ENCODE measurements at places on chromosomes 6 and 20. TPM values are rescaled to one million over a fixed set of nuclear protein-coding genes. Genes with fewer than 3 reads are reported as not detected.

GRCh38 chr20:31484001-31484400 is 8.9 kb downstream of the REM1 start:
- DNase-seq: no peak

- DNase-seq: no peak
Observed at GRCh38 chr6:157152556-157152955, 170.8 kb downstream of the TMEM242 start.

- peak; percentile 92 for DNase-seq
Observed at GRCh38 chr6:106510090-106510970, 119.0 kb downstream of the RTN4IP1 start.

DNA sequence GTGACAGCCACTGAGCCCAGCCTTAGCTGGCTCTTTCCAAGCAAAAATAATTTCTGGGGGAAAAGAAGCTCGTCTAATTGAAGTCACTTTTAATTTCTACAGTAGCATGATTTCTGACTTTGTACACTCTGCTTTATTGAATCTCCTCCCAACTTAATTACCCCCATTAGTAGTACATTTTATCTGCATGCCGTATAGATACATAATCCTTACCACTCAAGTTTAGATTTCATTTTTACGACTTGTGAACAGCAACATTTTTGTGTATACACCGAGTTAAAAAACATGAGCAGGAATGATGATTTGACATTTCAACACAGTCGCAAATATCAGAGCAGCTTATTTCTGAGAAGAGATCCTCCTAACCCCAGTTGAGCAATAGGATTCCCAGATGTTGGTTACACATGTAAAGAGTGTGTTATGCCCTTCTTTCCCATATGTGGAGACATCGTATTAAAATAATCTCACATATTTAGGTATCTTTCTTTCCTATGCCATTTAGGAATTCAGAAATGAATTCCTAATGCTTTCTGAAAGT is 127.3 kb upstream of the MTHFD1L start:
- DNase-seq: no peak

GRCh38 chr20:62777528-62777830 is 18.8 kb upstream of the MRGBP start:
- no peak for DNase-seq

- DNase-seq: no peak
Observed at GRCh38 chr6:112307707-112308106, 39.4 kb upstream of the RFPL4B start.

GRCh38 chr6:27136077-27136644 is 111.3 kb upstream of the PRSS16 start:
- DNase-seq: no peak

GRCh38 chr6:146990284-146990683 is 213.9 kb upstream of the STXBP5 start:
- no peak for DNase-seq

DNA sequence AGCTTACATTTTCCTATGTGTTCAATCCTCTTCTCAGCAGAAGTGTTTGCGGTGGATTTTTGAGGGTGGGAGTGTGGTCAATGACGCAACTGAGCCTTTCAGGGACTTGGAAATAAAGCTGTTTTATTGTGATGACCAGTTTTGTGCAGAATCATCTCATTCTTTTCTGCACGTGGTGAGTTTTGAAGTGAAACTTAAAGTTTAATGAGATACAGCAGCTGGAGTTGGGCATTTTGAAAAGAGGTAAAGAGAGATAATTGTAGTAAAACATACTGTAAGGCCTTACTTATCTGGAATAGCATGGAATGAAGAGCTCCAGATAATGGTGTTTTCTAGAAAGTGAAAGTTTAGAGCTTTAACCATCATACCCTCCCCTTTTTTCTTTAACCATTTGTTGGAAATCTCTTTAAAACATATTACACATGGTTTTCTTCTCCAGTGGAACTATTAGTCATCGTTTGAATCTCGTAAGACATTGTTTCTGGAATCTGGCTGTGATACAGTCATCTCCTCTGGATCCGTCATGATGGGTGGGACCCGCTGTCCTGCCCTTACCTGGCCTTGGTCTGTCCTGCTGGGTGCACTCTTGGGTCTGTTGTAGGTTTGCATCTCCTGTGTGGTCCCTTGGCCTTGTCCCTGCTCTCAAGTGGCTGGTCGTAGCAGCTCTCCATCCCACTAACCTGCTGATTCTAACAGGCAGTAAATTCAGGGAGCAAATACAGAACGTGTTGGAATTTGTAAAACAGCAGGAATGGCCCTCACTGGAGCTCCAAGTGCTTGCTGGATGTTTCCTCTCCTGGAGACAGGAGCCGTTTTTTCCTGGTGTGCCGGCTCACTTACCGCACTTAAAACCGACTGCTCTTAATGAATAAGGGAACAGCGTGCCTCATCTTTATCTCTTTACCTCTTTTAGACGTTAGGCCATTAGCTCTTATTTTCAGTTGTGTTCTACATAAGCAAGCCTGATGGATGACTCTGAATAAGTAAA is 29.8 kb downstream of the UST start:
- DNase-seq: no peak

- peak; percentile 90 for DNase-seq
Observed at GRCh38 chr6:156564127-156564806, 212.9 kb upstream of the ARID1B start.

DNA sequence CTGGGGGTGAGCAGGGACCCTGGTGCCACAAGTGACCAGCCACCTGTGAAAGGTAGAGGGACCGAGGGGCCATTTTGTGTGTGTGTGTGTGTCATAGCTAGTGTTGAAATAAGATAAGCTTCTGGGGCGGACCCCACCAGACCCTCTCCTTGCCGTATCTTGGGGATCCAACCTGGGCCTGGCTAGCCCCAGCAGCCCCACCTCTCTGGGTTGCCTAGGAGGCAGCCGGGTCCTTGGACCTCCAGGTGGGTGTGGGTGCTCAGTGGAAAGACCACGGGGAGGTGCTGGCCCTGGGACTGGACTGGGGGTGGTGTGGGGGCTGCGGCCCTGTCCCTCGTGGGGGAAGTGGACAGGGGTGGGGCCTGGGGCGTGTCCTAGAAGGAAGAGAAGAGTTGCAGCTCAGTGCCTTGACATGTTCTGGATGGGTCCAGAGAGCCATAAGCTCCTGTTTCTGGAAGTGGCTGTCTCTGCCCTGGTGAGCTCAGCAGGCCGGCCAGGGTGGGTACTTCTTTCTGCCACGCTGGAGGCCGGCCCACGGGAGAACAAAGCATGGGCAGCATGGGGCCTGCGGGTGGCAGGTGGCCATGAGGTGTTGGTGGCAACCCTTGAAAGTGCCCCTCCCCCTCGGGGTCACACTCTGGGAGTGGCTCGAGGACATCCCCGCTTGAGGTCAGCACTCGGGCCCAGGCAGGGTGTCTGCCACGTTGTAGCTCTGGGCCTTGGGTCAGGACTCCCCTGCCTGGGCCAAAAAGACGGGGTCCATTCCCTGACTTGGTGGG is 8.4 kb downstream of the RBBP8NL start:
- no peak for DNase-seq

DNA sequence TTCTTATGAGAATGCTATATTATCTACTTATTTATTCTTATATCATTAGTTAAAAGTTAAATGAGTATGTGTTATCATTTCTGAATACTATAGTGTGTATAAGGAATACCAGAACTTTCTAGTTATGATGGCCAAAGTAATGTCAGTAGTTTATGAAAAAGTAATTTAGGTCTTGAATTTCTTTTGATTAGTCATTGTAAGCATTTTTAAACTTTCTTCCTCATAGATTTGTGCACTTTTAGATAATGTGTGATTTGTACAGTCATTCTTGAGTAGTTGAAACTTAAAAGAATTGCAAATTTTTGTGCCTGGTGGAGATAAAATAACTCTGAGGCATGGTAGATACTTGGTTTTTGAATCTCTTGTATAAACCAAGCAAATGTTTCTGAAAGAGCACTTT is 311.3 kb downstream of the CDKAL1 start:
- no peak for DNase-seq

DNA sequence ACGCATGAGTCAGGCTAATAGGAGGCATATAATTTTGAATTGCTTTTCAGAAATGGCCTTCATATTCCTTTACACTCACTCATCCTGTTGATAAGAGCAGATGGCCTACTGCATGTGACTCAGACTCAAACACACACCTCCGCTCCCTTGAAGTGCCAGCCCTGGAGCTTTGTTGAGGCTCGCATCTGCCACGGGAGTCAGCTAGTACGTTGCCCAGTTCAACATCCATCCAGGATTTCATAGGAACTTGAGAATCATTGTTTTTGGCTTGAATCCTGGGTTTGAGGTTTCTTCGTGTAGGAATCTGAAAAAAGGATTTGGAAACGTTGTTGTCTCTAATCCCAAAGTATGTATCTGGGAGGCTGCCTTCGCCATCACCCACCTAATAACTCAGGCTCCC is 87.4 kb upstream of the JAG1 start:
- no peak for DNase-seq

DNA sequence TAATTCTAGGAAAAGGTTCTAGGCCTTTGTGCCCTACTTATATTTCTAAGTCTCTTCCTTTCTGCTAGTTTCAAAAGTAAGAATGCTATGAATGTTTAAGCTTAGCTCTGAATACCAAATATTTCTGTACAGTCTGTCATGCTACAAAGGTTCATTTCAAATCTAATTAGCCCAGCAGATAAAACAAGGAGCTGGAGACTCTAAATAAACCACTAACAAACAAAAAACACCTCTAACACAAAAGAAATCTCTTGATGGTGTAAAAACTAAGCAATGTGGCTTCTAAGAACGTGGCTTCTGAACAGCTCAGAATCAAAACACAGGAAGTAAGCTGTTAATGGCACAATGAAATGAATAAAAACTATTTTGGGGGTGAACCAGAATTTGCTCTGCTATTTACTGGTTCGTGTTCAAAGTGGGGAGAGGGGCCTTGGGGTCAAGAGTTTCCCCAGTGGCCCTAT is 198.3 kb downstream of the BCAS1 start:
- DNase-seq: no peak

GRCh38 chr20:24449026-24449720 is 20.3 kb upstream of the SYNDIG1 start:
- DNase-seq: no peak

DNA sequence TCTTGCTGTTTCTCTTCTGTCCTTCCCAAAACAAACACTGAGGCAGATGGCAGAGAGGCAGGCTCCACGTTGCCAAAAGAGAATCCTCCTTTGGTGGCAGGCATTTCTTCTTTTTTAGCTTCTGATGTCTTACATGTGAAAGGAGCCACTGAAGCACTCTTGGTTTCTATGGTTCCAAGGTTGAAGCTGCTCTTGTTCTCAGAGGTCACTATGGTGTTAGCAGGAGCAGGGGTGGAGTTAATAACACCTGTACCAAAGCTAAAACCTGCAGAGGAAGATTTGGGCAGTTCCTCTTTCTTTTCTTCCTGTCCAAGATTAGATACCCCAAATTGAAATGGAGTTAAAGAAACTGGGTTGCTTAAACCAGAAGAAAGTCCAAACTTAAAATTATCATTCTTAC is 28.8 kb downstream of the FAM8A1 start:
- DNase-seq: no peak

GRCh38 chr20:51700809-51701285 is 67.3 kb downstream of the ATP9A start:
- no peak for DNase-seq

- DNase-seq: no peak
Observed at GRCh38 chr6:164014346-164015087, 600.0 kb downstream of the QKI start.

GRCh38 chr6:137734875-137735182 is 132.2 kb upstream of the TNFAIP3 start:
- no peak for DNase-seq

GRCh38 chr20:51542571-51543421 is at the start of gene NFATC2:
Gene NFATC2, minus strand, starts transcription at chr20:51542719. Its CDS starts 220 bp downstream, at chr20:51542499.
- DNase-seq: peak; percentile 81

- no peak for DNase-seq
Observed at GRCh38 chr6:134238960-134239795, 78.7 kb downstream of the SGK1 start.

Gene LAMA4
- total RNA-seq: 134 TPM

Gene ARFGAP1
- total RNA-seq: 67.0 TPM

Gene FAM209B
- not detected for total RNA-seq

Gene BMP7
- 1.2 TPM for total RNA-seq

Gene DDX43
- 2.5 TPM for total RNA-seq

Gene OR12D3
- total RNA-seq: not detected

Gene GINS1
- total RNA-seq: 0.55 TPM

Gene SLC22A1
- 2.7 TPM for total RNA-seq

Gene CLVS2
- total RNA-seq: not detected

Gene SAMD10
- total RNA-seq: 4.3 TPM

Gene TGM2
- 562 TPM for total RNA-seq

Gene MAP3K5
- 32.5 TPM for total RNA-seq

Gene TDRD6
- 1.0 TPM for total RNA-seq

Gene OPRM1
- not detected for total RNA-seq

Gene IL20RA
- total RNA-seq: 13.3 TPM

Data from upper lobe of right lung (tissue), 1 donor.